Camera-type eye (tissue), 1 donor: ENCODE measurements at places on chromosomes 4 and X. TPM values are rescaled to one million over a fixed set of nuclear protein-coding genes. Genes with fewer than 3 reads are reported as not detected.

TRPC5OS gene
- total RNA-seq, result 0.22 TPM

TCEAL6 gene
- total RNA-seq, result 3.2 TPM

GABRG1 gene
- 4.1 TPM for total RNA-seq

MGARP gene
- total RNA-seq, result 98.1 TPM

RTL3 gene
- 0.16 TPM for total RNA-seq

GJB1 gene
- total RNA-seq, result 0.49 TPM

HPRT1 gene
- 14.9 TPM for total RNA-seq

KLHL5 gene
- total RNA-seq, result 41.7 TPM

FAM184B gene
- total RNA-seq, result 20.3 TPM

EMD gene
- 23.0 TPM for total RNA-seq

CFAP299 gene
- total RNA-seq, result 4.3 TPM

TCEAL2 gene
- total RNA-seq, result 13.2 TPM

KIT gene
- total RNA-seq, result 87.7 TPM

RNF150 gene
- 47.7 TPM for total RNA-seq

CXorf49 gene
- total RNA-seq, result not detected

CFAP99 gene
- total RNA-seq, result not detected

DUX4 gene
- total RNA-seq, result not detected

PRR32 gene
- 0.60 TPM for total RNA-seq
